Dorsolateral prefrontal cortex (tissue), 122 donors: ENCODE measurements at places on chromosomes 1 and 21.

DNA sequence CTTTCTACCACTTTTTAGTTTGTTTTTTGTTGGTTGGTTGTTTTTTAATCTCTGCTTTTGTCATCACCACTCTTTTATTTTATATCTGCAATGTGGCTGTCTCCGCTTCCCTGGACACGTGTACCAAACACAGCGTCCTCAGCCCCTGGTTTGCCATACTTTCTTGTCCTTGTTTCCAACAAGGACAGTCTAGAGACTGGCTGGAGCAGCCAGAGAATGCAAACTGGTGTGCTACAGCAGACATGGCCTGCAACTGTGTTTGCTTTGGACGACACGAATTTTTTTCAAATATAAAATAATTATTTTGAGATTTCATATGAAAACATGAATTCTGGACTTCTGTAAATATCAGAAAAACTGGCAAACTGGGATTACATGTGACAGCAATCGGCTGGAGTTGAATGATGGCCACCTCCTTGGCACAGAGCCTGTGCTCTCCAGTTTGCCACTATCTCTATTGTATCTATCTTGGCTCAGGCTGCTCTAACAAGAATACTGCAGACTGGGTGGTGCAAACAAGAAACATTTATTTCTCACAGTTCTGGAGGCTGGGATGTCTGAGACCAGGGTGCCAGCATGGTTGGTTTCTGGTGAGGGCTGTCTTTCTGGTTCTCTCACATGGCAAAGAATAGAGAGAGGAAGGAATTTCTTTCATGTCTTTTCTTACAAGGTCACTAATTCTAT is 34.6 kb upstream of the POU2F1 start:
- DNase-seq, result peak; percentile 80

GRCh38 chr1:180933141-180933540 is 20.4 kb downstream of the KIAA1614 start:
- no peak for DNase-seq

DNA sequence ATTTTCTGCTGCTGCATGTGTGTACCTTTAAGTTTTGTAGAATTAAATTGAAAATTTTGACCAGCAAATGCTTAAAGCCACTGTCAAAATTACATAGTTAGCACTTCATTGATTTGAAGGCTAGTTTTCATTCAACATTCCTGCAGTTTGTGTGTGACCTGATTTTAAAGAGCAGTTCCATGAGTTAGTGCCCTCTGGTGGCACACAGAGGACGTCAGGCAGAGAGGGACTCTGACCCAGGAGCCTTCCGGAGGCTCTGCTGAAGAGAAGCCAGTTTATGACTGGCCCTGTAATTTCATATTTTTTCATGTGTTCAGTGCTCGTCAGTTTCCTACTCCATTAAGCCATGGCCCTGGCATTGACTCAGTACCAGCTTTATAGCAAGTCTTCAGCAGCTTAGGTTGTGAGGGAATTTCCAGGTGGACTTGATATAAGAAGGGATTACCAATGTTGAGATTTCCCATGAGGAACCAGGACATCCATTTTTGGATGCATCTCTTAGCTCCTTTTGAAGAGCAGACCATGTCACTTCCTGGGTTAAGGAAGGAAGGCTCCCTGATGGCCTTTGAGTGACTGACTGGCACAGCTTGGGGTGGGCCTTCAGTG is 104.7 kb downstream of the CAMTA1 start:
- peak; percentile 40 for DNase-seq

- DNase-seq, result no peak
Observed at GRCh38 chr21:34673006-34673405, 4.2 kb downstream of the CLIC6 start.

GRCh38 chr1:14577261-14577660 is 21.2 kb upstream of the KAZN start:
- no peak for DNase-seq

GRCh38 chr1:50333595-50333974 is 89.7 kb downstream of the DMRTA2 start:
- DNase-seq, result no peak

DNA sequence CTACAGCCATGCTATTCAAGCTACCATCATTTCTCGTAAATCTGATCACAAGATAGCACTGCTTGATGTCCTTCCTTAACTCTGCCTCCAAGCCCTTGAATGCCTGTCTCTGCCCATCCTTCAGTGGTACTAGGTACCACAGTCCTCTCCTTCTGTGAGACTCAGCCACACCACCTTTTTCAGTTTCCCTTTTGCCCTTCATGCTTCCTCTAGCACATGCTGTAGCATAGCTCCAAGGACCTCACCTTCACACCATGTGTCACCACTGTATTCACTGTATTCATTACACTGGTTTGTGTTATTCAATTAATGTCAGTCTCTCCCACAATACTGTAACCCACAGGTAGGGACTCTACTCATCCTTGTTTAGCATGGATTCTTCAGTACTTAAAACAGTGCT is 8.0 kb upstream of the TP53BP2 start:
- no peak for DNase-seq

GRCh38 chr1:89724369-89725010 is 91.6 kb downstream of the LRRC8C start:
- no peak for DNase-seq

GRCh38 chr1:47262787-47263413 is 30.9 kb upstream of the TAL1 start:
- peak; percentile 36 for DNase-seq

DNA sequence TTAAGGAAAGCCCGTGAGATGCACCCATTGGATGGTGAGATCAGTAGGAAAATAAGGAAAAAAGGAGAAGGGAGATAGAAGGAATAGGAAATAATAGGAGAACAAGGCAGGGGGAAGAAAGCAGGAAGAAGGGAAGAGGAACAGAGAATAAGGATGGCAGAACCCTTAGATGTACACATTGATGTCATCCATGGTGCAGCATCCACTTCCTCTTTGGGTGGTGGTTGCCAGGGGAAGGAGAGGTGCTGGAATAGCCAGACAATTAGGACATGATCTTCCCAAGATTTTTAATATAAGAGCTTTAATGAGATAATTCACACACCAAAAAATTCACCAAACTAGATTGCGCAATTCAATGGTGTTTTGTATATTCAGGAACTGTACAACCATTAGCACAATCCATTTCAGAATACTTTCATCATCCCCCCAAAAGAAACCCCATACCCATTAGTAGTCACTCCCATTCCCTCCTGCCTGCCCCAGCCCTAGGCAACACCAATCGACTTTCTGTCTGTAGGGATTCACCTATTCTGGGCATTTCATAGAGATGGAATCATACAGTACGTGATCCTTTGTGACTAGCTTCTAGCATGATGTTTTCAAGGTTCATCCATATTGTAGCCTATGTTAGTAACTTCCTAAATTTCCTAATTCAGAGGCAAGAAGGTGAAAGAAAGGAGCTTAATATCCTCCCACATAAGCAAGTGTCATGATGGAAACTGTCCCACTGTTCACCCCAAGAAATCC is 121.4 kb downstream of the PLXNA2 start:
- DNase-seq, result no peak

DNA sequence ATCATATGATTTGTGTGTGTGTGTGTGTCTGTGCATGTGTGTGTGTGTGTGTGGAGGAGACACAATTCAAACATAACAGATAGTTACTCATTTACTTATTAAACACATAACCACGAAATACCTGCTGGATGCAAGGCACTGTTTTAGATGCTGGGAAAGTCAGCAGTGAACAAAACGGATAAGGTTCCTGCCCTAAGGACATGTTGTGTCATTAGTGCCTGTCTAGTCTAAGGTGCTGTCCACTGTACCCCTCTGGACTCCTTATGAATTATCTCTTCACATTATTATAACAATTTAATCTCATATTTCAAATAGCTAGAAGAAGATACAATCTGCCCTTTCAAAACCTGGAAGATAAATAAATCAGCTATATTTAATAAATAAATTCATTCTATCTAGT is 162.4 kb downstream of the PLPPR5 start:
- DNase-seq, result no peak

DNA sequence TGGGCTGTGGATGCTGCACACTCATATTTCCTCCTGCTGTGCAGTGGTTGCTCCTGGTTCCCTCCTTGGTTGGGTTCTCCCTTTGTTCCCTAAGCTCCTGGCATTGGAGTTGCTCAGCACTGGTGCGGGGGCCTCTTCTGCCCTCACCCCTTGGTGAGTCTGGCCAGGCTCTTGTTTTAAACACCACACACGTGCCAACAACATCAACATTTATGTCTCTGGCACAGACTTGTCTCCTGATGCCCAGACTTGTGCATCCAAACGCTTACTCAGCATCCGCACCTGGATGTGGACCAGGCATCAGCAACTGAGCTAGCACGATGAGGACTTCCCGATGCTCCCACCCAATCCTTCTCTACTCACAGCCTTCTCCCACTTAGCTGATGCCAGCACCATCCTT is 627.6 kb downstream of the NPHP4 start:
- DNase-seq, result no peak

DNA sequence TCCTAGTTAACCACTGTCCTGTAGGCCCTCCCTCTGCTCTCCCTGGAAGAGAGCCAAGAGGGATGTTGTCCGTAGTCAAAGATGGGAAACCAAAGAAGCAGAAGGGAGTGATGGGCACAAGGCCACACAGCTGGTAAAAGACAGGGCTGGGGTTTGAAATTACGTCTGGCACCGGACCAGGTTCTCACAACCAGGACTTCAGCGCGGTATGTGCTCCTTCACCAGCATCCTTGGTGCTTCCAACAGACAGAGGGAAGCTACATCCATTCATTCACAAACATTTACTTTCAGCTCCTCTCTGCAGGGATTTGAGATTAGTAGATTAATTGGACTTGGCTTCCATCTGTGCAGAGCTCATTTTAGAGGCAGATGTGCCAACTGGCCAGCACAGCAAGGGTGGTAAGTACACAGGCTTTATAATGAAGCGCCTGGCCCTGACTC is 191.2 kb downstream of the TRABD2B start:
- DNase-seq, result no peak

DNA sequence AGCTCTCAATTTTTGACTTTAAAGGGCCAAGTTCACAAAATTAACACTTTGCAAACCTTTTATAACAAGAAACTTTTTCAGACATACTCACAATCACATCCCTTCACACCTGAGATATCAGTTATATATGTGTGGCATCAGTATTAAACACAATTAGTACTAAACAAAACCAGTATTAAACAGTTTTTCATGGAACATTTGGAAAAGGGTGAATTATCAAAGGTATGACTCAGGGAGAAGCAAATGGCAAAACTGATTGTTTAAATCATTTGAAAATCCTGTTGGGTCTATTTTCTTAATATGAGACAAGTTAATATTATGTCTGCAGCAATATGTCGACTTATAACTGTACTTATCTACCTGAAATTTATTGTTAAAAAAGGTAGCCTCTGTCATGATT is 587.3 kb downstream of the NEGR1 start:
- no peak for DNase-seq

GRCh38 chr1:53598966-53599365 is 139.8 kb downstream of the DMRTB1 start:
- no peak for DNase-seq

DNA sequence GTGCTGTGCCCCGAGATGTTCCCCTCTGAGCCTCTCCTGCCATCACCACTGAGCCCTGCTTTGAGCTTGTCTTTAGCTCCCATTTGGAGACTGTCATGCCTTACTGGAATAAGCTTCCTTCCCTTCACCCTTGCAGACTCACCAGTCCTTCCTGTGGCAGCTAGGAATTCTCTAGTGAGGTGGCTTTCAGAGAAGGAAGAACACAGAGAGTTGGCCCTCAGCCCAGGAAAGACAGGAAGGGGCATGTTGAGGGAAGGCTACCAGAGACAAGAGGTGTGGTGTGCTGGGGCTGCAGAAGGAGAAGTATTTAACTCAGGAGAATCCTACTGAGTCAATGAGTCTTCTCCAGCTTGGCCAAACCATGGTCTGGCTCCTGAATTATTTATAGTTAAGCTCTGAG is 76.3 kb downstream of the UCK2 start:
- DNase-seq, result no peak

DNA sequence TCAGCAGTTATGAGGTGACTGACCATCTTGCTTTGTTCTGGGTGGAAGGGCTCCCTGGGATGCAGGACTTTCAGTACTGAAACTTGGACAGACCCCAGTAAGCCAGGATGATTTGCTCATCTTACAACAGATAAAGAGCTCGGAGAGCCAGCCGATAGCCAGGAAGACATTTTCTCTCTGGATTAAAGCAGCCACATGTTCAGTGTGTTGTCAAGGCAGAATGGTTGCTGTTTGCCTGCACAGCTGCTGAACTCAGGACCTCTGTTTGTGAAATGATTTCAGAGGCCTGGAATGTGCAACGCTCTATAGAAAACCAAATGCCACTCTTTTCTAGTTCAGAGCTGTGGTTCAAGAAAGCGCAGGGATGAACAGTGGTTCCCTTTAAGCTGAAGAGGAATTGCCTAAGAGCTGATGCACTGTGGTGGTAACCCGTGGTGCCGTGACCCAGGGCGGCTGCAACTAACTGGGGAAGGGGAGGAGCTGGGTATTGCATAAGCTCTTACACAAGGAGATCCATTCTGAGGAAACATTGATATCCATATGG is 40.7 kb downstream of the CASQ2 start:
- DNase-seq, result no peak

DNA sequence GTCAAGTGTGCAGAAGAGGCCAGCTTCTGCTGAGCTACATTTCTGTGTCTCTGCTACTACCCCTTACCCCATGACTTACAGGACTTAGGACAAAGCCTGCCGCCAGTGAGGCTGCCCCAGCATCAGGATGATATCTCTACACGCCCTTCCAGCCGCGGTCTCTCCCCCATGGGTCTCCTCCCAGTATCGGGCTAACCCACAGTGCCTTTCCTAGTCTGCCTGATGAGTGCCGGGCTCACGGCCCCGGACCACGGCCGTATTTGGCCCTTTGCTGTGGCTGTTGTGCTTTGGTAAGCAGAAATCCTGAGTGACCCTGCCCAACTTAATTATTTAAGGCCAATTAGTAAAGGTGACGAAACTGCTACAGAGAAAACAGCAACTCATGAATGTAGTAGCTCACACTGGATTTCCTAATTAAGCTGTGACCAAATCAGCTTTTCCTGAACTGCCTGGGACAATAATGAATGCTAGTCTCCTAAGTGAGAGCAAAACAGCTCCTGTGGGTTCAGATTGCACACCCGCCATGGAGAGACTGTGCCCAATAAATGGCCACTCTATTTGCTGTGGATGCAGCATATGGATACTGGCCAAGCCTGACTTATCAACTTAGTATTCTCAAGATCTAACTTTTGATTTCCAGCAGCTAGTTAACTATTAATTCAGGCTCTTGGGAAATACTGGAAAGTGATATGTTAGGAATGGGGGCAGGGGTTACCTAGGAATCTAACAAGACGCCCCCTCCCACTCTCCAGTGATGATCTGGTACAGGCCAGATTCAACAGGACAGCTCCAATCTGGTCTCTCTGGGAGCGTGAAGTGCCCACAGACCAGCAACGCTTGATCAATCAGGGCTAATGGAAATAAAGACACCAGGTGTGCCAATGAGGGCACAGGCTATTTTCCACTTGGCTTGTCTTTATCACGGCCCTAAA is 123.3 kb upstream of the IFFO2 start:
- no peak for DNase-seq

GRCh38 chr1:27671964-27672749 is at the start of gene IFI6:
TSS of gene IFI6 (minus strand) at chr1:27672192. CDS start at chr1:27669314, 2,878 bp downstream.
- peak; percentile 89 for DNase-seq
